ENCODE measurements at places on chromosomes 2 and 18.

- DNase-seq = no peak
Observed at GRCh38 chr2:199778655-199779054, 72.3 kb downstream of the FTCDNL1 start.

- no peak for DNase-seq
Observed at GRCh38 chr18:54159906-54160305, 64.6 kb downstream of the MBD2 start.

GRCh38 chr18:41942254-41942653 is 12.8 kb upstream of the PIK3C3 start:
- no peak for DNase-seq

DNA sequence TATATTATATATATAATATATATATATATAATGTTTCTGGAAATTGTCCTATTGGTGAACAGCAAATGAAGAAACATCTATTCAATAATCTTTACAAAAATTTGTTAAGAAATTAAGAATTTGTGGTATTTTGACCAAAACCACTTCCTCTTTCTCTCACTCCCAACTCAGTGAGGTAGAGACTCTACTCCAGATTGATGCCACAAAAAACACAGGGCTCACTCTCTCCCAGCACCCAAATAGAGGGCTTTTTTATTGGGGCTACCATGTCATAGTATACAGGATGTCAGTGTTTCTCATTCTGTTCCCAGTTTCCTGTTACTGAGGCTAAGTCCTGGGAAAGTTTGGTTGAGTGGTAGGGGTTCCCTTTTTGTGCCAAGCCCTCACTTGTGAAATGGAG is 1155.4 kb downstream of the BCL11A start:
- no peak for DNase-seq

DNA sequence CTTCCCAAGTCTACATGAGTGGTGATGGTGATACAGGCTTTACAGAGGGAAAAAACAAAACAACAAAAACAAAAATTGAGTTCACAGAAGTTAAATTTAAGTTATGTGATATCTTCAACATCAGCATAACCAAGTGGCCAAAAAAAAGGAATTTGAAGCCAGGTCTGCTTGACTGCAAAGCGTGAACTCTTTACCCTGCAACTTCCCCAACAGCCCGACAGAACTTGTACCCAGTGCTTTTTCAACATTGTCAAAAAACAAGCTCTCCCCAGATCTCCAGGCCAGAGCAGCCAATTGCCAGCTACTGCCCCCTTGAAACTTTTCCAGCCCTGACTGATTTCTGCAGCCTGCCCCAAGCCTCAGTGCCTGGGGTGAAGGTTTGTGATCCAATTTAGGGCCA is 76.7 kb downstream of the RNF144A start:
- DNase-seq = no peak

- DNase-seq = no peak
Observed at GRCh38 chr2:10453905-10454298, 5.8 kb upstream of the ODC1 start.

GRCh38 chr2:233339427-233339826 is 14.9 kb upstream of the DGKD start:
- no peak for DNase-seq

GRCh38 chr2:854460-854859 is 96.2 kb upstream of the SNTG2 start:
- DNase-seq = no peak

DNA sequence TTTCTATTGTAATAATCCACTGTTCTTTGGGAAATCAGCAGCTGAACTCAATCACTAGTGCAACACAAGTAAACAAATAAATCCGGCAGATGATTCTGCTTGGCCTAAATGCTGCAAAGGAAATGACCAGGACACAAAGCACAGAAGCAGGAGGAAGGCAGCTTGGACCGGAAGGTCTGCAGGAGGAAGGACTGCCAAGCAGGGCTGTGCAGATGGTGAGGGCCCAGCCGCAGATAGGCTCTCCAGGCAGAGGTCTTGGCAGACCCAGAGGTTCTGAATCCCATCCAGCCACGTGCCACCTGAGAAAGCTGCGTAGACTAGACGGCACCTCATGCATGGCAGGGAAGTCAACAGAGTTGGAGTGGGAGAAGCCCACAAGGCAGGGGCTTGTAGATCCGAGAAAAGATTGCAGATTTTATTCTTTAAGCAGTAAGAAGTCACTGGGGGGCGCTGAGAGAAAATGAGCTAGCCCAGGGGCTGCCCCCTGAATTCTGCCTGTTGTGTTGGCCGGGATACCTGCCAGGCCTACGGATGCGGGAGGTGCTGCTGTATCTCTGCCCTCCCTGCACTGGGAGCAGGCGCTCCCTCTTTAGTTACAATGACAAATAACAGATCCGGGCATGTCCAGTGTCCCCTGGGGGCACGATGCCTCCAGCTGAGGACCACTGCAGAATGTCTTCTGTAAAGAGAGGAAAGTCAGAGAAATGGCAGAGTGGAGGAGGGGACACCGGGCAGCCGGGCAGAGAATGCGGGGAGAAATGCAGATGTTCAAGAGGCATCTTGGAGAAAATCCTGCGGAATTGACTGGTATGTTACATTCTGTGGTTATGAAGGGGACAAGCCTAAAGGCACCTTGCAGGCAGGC is 153.5 kb downstream of the PXDN start:
- no peak for DNase-seq

DNA sequence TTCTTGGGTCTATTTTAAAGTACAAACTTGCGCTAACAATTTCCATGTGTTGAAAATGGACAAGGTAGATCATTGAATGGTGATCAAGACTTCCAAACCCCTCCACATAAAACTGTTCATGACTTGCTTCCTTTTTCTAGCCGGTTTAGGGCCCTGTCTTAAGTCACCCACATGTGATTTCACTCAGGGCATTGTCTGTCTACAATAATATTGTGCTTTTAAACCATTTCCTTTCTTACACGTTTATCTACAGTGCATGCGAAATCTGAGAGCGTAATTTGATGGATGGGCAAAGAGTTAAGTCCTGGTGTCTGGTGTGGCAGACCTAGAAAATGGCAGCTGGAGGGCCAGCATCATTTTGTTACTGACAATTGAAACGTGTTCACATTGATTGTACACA is 2.0 kb upstream of the ZNF516 start:
- no peak for DNase-seq

GRCh38 chr2:28345619-28346018 is 47.0 kb upstream of the FOSL2 start:
- DNase-seq = no peak

Measured in activated T-helper 1 cell treated with anti-CD3 and anti-CD28 coated beads, Interleukin-2, amount 50 U/mL, for 16 hours (primary cell).